K562 (cell line): ENCODE measurements at places on chromosomes 5 and 9. TPM values are rescaled to one million over a fixed set of nuclear protein-coding genes. Genes with fewer than 3 reads are reported as not detected.

The DRD1 gene
- total RNA-seq = not detected in 2 replicates

The GPR150 gene
- not detected in 2 replicates for total RNA-seq

The SPATA31D4 gene
- not detected in 2 replicates for total RNA-seq

The SLC34A1 gene
- total RNA-seq = not detected in 2 replicates

DNA sequence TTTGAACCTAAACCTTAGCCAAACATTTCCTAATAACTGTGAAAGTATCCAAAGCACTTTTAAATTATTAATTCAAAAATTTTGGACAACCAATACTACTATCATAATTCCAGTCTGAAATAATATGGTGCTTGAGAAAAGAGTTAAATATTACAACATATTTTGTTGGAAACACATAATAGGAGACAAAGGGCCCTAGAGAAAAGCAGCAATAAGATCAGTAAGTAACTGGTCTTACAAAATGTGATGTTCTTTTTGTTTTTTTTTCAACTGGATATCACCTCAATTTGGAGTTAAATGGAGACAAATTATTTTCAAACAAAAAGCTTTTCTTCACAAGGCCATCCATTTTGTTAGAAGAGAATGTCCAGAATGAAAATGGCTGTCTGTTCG, 21.1 kb downstream of the SRFBP1 start:
- DNase-seq = no peak

DNA sequence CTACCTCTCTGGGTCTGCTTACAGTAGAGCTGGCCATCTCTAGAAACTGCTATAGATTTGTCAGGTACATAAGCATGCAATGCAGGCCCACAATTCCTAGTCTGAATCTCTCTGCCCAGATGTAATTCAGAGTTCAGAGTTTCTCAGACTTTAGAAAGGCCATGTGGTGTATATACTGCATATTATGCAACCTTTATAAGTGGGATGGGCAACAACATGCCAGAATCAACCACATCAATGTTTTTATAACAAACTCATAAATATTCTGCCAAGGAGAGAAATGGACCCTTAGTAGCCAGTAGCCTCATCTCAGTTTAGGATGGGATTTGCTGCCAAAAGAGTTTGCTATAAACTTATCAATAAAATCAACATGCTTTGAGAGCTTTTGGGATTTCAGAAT, 78.8 kb downstream of the SLC1A1 start:
- DNase-seq = no peak

- DNase-seq = peak; percentile 89
These were observed 10.6 kb upstream of the CXXC5 start for GRCh38 chr5:139637438-139638089.

- DNase-seq = no peak
These were observed 22.9 kb upstream of the SMIM32 start for GRCh38 chr5:136215812-136216211.

GRCh38 chr9:114591291-114591787, 3.8 kb downstream of the ATP6V1G1 start:
- no peak for DNase-seq

DNA sequence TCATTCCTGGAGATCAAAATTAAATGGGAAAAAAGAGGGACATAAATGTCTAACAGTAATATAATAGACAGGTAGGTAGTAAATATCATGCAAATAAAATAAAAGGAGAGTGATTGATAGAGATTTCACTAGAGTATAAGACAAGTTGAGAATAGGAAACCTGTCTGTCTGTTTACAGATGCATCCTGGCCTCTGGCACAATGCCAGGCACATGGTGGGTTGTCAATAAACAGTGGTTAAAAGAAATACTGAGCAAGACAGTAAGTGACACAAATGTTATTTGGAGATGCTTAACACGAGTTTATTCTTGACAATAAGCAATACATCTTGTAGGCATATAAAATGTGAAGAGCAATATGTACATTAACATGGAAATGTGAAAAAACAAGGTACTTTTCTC, 33.3 kb downstream of the RICTOR start:
- DNase-seq = no peak

DNA sequence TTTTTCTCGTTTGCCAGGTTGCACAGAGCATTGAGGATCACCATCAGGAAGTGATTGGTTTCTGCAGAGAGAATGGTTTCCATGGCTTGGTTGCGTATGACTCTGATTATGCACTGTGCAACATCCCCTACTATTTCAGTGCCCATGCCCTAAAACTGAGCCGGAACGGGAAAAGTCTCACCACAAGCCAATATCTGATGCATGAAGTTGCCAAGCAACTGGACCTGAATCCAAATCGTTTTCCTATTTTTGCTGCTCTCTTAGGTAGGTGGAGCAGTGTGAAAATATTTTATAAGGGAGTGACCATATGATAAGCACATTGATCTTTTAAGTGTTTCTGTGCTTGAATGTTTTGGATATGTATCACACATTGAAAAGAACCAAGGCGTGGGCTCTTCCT, 17.7 kb upstream of the FAM120AOS start:
- no peak for DNase-seq

GRCh38 chr5:145962001-145962400, 25.6 kb downstream of the SH3RF2 start:
- DNase-seq = no peak

DNA sequence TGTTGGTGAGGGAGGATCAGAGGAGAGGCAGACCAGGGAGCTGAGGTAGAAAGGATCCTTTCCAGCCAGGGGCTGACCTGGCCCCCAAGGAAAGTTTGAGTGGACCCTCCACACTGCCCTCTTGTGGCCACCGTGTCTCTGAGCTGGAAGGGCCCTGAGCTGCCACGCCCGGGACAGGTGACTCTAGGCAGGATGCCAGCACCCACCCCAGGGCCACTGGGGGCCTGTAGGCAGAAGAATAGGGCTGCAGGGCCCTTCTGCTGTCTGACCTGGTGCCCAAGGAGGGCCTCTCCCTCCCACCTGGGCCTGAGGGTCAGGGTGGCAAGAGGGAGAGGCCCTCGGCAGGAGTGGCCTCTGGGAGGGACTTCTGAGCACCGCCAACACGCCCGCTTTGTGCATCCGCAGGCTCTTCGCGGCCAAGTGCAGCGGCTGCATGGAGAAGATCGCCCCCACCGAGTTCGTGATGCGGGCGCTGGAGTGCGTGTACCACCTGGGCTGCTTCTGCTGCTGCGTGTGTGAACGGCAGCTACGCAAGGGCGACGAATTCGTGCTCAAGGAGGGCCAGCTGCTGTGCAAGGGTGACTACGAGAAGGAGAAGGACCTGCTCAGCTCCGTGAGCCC, 76.8 kb downstream of the LMX1B start:
- DNase-seq = peak; percentile 78

- no peak for DNase-seq
These were observed 168.7 kb downstream of the KDM4C start for GRCh38 chr9:6926436-6926835.

DNA sequence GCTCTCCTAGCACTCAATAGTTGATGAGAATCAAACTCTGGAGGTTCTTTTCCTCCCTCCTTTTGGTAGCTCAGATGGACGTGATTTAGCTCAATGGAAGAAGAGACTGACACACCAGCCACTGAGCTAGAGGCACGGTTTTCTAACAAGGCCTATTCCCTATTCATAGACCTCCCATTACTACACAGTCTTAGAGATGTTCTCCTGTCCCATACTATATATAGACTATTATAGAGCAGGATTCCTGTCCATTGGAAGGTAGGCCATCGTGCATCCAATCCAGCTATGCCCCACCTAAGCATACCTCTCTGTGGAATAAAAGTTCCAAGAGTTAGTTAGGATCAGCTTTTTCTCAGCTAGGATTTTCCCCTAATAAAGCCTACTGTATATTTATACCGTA, 30.3 kb upstream of the CTNNAL1 start:
- no peak for DNase-seq

DNA sequence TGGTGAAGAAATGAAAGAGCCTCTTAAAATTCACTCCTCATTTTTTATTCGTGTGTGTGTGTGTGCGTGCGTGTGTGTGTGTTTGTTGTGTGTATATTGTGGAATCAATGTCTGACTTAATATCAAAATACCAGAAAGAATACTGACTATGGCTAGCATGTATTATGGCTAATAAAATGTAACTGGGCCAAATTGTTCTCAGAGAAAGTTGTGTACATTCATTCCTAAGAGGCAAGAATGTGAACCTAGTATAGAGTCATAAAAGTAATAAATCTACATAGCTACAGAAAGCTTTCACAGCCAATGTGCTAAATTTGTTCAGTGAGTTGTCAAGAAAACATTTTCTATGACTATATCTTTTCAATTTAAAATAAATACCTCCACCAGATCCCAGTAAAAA, 211.5 kb downstream of the EBF1 start:
- DNase-seq = no peak

GRCh38 chr5:42956551-42956950, 83.6 kb downstream of the ANXA2R start:
- no peak for DNase-seq

- DNase-seq = no peak
These were observed 121.2 kb downstream of the RAB3C start for GRCh38 chr5:58703925-58704555.

- DNase-seq = no peak
These were observed 32.7 kb upstream of the FCN2 start for GRCh38 chr9:134847752-134848432.

- DNase-seq = no peak
These were observed 21.7 kb upstream of the FAT2 start for GRCh38 chr5:151612689-151613427.

DNA sequence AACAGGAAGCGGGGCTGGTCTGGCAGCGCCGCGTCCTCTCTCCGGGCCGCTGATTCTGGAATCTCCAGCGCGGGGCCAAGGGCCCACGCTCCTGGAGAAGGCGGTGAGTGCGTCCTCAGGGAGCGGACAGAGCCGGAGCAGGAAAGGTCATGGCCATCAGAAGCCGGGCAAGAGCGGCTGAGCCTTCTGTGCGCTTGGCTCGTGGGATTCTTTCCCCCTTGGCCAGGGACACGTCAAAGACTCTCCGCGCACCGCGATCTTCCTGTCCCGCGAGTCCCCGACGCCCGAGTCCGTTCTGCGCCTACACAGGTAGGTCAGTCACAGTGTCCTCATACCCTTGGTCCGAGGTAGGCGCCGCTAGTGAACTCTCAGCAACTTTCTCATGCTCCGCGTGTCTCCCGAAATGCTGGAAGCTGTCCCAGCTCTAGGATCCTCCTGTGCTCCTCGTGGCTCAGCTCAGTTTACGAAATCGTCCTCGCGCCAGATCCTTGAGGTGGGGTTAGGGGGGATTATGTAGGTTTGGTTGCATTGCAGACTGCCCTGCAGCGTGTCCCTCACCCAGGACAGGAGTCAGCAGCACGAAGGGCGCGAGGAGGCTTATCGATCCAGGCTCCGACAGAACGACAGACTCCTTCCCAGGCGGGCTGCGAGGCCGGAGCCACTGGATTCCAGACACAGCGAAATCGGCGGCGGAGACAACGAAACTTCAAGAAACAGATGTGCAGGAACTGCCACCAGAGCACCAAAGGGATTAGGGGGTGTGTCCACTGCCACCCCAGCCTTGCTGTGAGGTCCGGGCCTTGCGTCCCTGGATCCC, 8.7 kb downstream of the LHX6 start:
- DNase-seq = no peak
